GM12864 (cell line): ENCODE measurements at places on chromosomes 13 and 19.

- no peak for DNase-seq
Measured at GRCh38 chr19:15137777-15138176, 30.6 kb downstream of the SYDE1 start.

DNA sequence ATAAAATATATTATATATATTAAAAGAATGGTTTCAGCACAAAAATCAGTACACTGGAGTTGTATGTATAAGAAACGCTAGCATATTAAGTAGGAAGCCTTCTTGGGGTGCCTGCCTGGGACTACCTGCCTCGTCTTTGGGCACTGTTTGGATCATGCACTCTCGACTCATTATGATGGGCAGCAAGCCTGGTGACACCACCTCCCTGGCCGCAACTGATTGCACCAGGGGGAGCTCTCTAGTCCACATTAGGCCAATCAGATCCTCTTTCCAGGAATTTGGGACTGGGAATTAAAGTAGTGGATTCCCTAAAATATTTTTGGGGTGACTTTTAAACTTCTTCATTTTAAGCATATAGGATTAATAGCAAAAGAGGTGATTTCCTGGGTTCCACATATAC is 56.0 kb upstream of the RGCC start:
- DNase-seq, result no peak

GRCh38 chr19:42693760-42694350 is 46.4 kb downstream of the PSG3 start:
- no peak for DNase-seq

- no peak for DNase-seq
Measured at GRCh38 chr13:95641291-95642027, 3.0 kb downstream of the DZIP1 start.

- DNase-seq, result no peak
Measured at GRCh38 chr13:42883771-42884467, 102.5 kb downstream of the FAM216B start.

GRCh38 chr13:45055902-45056648 is 64.2 kb upstream of the GTF2F2 start:
- DNase-seq, result no peak

- DNase-seq, result no peak
Measured at GRCh38 chr13:78592584-78592983, 10.8 kb downstream of the POU4F1 start.

DNA sequence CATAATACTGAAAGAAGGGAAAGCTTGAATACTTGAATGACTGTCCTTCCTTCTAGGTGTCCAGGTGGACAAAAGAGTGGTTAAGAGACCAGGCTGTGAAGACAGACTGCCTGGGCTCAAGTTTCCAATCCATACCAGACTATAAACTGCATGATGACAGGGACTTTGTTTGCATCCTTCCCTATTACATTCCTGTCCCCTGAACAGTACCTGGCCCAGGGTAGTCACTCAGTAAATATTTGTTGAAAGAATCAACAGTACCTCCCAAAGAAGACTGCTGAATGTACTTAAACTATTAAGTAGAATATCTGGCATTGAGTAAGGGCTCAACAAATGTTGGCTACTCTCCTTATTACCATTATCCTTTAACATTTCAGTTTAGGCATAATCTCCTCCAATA is 29.7 kb downstream of the MIPEP start:
- no peak for DNase-seq

DNA sequence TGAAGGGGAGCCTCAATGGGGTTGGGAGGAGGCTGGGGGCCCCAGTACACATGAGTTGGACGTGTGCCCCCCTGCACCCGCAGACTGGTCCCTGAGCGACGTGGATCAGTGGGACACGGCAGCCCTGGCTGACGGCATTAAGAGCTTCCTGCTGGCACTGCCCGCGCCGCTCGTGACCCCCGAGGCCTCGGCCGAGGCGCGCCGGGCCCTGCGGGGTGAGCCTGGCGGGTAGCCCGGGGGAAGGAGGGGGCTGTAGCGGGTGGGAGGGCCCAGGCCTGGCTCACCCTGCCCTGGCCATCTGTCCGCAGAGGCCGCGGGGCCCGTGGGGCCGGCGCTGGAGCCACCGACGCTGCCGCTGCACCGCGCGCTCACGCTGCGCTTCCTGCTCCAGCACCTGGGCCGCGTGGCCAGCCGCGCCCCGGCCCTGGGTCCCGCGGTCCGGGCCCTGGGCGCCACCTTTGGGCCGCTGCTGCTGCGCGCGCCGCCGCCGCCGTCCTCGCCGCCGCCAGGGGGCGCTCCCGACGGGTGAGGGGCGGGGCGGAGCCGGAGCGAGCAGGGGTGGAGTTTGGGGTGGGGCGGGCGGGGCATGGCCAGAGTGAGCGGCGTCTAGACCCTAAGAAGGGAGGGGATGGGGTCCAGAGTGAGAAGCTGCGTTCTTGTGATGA is 8.1 kb downstream of the PIK3R2 start:
- DNase-seq, result no peak

- DNase-seq, result no peak
Measured at GRCh38 chr13:98994080-98994479, 16.2 kb upstream of the DOCK9 start.
